ENCODE measurements at places on chromosomes 4 and X. TPM values are rescaled to one million over a fixed set of nuclear protein-coding genes. Genes with fewer than 3 reads are reported as not detected.

The SPANXN3 gene
- total RNA-seq = not detected

DNA sequence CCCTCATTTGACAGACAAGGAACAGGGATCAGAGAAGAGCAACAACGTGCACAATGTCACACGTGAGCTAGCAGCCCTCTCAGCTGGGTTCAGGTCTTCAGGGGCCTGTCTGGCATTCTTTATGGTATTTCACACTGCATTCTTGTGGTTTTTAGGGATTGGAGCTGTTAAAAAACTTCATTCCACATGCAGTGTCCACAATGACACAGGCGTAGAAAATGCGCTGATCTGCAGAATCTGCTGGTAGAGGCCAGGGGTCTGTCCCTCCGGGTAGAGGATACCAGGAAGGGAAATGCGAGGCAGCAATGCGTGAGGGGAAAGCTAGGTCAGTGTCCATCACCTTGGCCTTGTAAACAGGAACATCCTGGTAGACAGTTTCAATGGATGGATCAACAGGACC lies 36.6 kb downstream of the MAP7D3 start:
- peak; percentile 75 for DNase-seq

- peak; percentile 26 for DNase-seq
Observed at GRCh38 chr4:125991398-125991797, 676.6 kb downstream of the FAT4 start.

DNA sequence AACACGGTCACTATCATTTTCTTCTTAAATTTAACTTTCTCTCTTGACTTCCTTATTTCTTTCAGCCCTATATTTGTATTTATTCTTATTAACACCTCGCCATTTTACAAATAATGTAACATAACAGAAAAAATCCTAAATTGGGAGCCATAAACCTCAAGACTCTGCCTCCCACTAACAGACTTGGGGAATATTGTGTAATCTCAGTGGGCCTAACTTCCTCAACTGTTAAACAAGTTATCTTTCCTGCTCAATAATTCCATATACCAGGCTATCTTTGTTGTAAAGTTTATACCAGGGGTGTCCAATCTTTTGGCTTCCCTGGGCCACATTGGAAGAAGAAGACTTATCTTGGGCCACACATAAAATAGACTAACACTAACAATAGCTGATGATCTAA lies 26.2 kb downstream of the PRSS12 start:
- DNase-seq = no peak

DNA sequence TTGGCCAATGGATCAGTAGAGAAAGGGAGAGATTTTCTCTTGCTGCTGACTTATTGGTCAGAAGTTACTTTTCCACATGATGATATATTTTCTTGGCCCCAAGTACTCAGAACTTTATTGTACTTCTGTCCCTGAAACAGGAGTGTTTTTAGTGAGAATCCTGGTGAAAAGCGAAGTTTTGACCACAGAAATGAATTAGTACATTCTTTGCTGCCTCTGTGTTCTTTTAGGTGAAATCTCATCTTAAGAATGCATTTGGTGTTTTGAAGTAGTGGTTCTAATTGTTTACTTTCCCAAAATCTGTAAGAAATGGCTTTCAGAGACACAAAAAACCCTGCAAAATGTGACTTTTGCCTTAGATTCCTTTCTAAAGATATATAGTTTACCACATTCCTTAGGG lies 240.4 kb downstream of the FRMPD4 start:
- peak; percentile 5 for DNase-seq

GRCh38 chrX:74500555-74500954 lies 79.3 kb downstream of the SLC16A2 start:
- no peak for DNase-seq

GRCh38 chr4:4259484-4260100 lies 11.6 kb upstream of the TMEM128 start:
- no peak for DNase-seq

- no peak for DNase-seq
Observed at GRCh38 chr4:51845711-51846110, 2.8 kb downstream of the DCUN1D4 start.
